ENCODE measurements at places on chromosomes 11 and 22. TPM values are rescaled to one million over a fixed set of nuclear protein-coding genes. Genes with fewer than 3 reads are reported as not detected.

GRCh38 chr11:70265341-70265740 is 5.1 kb upstream of the PPFIA1 start:
- no peak for DNase-seq

Gene SLN
- not detected for total RNA-seq

GRCh38 chr22:49111085-49111484 is 716.6 kb downstream of the BRD1 start:
- no peak for DNase-seq

GRCh38 chr11:9802291-9802861 is 138.5 kb downstream of the SWAP70 start:
- DNase-seq: peak; percentile 87

- no peak for DNase-seq
Measured at GRCh38 chr11:24872651-24873311, 375.9 kb downstream of the LUZP2 start.

DNA sequence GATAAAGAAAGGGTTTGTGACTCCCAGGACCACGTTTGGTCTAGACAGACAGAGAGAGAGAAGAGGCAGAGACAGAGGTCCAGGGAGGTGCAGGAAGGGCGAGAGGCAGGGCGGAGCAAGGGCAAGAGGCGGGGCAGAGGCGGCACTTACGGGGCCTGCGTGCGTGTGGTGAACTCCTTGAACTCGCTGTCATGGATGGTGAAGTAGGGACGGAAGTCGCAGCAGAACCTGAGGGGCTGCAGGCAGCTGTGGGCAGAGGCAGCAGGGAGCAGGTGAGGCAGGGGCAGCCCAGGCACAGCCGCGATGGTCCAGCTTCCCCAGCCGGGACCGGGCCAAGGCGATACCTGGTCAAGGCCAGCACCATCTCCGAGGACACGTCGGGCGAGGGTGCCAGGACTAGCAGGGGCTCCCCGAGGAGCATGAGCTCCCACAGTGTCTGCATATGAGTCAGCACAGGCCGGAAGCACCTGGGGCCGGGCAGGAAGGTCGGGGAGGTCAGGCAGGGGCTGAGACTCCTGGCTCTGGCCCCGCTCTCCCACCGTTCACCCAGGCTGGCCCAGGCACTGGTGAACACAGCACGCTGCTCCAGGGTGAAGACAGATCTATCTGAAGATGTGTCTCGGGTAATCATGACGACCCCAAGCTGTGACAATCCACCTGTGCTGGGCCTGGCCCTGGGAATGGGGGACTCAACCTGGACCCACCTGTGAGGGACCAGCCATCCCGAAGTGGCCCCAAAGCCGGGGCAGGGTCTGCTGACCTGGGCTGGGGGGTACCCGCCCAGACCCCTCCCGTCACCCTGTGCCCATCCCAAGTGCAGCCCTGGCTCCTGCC is 7.2 kb upstream of the PLXNB2 start:
- no peak for DNase-seq

Gene DERL3
- total RNA-seq: 0.26 TPM

GRCh38 chr22:19884954-19885751 is 30.5 kb upstream of the GNB1L start:
- DNase-seq: no peak

DNA sequence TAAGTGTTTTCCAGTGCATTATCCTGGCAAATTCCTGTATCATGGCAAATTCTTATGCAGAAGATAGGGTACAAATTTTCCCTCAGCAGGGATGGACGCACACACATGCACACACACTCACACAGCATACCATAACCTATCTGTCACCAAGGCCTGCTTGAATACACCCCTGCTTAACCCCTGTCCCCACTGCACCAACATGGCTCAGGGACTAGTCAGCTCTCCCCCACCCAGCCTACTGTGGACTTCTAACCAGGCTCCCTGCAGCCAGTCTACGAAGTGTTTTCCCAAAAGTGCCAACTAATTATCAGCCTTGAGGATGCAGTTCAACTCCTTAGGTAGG is 63.1 kb downstream of the RAB30 start:
- peak; percentile 66 for DNase-seq

DNA sequence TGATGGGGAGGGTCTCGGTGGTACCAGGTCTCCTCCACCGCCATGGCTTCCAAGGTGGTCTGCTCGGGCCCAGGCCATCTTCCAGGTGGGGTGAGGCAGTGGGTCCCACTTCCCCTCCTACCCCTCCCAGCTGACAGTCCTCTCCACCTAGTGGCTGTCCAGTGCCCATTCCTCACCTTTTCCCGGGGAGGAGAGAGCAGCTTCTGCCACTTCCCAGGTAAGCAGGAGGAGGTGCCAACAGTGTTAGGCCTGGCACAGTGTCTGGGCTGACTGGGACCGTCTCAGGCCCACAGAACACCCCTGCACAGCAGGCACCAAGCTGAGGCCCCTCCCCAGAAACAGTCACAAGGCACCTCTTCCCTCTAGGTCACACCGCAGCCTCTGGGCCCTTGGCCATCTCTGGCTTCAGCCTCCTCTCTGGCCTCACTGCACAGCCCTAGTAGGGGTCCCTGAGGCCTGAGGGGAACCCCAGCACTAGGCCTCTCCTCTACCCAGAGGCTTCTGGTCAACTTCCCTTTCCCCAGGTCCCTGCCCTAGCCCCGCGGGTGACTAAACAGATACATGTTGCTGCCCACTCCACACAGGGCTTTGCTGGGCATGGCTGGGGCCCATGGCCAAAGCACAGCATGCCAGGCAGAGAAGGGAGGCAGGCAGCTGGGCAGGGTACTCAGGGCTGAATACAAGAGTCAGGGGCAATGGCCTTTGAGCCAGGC is 2.3 kb upstream of the ANKRD13D start:
- no peak for DNase-seq

- no peak for DNase-seq
Measured at GRCh38 chr11:24122291-24122690, 374.6 kb upstream of the LUZP2 start.

- DNase-seq: no peak
Measured at GRCh38 chr22:16824716-16825687, at the start of gene XKR3. TSS of gene XKR3 (minus strand) at chr22:16825411. CDS start at chr22:16808073, 17,338 bp downstream.

Gene F2
- total RNA-seq: 0.38 TPM

- DNase-seq: no peak
Measured at GRCh38 chr22:36986242-36986821, 32.9 kb downstream of the TST start.

- no peak for DNase-seq
Measured at GRCh38 chr22:50269970-50270665, at the start of gene MAPK11. TSS of gene MAPK11 (minus strand) at chr22:50270380. CDS start at chr22:50270292, 88 bp downstream.

- DNase-seq: peak; percentile 44
Measured at GRCh38 chr22:46104881-46105493, 45.3 kb upstream of the PPARA start.

DNA sequence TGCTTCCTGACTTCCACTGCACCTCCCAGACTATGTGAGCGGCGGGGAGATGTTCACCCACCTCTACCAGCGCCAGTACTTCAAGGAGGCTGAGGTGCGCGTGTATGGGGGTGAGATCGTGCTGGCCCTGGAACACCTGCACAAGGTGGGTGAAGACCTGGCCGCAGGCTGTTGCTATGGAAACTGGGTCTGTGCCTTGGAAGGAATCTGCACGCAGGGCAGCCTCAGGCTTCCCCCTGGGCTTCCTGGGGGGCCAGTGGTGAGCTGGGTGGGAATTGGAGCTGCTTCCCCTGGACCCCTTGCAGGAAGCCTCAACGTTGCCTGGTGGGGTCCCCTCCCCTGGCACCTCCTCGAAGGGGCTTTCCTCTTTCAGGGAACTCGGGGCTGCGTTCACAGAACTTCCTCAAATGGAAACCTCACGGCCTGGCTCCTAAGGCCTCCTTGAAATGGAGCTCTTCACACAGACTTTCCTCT is 1.5 kb downstream of the RPS6KA4 start:
- no peak for DNase-seq

Gene ANO9
- 7.4 TPM for total RNA-seq

DNA sequence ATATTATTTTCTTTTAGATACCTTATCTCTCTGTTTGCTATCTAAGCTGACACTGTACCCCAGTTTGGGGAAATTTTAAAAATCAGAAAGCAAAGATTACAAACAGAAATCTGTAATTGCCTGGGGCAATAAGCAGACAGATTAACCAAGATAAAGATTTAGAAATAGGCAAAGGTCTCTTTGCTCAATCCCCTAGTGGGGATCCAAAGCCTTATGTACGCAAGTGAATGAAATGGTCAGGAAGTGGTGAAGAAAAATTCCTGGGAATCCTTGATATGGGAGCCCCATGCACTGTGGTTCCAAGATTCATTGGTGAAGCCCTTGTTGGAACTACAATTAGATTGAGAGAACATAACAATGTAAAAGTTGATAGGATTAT is 139.5 kb upstream of the GUCY1A2 start:
- DNase-seq: no peak

Gene FBLN1
- total RNA-seq: 25.2 TPM

- DNase-seq: peak; percentile 81
Measured at GRCh38 chr22:42313804-42314581, 43.5 kb upstream of the TCF20 start.

DNA sequence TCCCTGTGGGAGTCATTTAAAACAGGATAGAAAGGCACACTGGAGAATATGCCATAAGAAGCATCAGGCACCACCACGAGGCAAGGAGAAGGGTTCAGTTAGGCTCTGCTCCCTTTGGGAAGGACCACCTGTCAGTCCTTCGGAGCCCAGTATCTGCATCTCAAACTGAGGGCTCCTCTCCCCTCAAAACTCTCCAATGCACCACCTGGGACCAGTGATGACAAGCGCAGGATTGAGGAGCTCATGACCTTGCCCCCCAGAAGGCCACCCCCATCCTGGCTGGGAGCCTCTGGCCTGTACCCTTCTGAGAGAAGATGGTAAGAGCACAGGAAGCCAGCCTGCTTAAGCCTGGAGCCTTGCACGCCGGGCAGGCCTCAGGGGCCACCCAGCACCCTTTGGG is 39.4 kb downstream of the OPCML start:
- no peak for DNase-seq

Gene NFAM1
- total RNA-seq: not detected

GRCh38 chr11:71542879-71543777 is 5.1 kb upstream of the KRTAP5-9 start:
- DNase-seq: no peak

Gene KCNK4
- not detected for total RNA-seq

DNA sequence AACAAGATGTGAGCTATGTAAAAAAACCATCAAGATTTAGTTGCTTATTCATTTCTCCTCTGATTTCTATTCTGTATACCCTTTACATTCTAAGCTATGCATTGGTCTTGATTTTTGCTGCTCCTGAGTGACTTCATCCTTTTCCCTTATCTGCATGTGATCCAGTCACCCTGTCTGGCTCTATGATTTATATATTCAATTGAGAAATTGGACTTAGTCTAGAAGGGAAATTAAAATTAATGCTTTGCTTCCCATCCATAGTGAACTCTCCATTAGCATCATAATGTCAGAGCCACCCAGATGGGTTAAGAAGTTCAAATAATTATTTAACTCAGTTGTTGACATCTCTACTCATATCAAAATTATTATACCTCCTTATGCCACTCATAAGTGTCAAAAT is 5.0 kb downstream of the JRKL start:
- no peak for DNase-seq

- DNase-seq: no peak
Measured at GRCh38 chr11:60951904-60952741, at the start of gene SLC15A3. TSS of gene SLC15A3 (minus strand) at chr11:60952176. CDS start at chr11:60951551, 625 bp downstream.

DNA sequence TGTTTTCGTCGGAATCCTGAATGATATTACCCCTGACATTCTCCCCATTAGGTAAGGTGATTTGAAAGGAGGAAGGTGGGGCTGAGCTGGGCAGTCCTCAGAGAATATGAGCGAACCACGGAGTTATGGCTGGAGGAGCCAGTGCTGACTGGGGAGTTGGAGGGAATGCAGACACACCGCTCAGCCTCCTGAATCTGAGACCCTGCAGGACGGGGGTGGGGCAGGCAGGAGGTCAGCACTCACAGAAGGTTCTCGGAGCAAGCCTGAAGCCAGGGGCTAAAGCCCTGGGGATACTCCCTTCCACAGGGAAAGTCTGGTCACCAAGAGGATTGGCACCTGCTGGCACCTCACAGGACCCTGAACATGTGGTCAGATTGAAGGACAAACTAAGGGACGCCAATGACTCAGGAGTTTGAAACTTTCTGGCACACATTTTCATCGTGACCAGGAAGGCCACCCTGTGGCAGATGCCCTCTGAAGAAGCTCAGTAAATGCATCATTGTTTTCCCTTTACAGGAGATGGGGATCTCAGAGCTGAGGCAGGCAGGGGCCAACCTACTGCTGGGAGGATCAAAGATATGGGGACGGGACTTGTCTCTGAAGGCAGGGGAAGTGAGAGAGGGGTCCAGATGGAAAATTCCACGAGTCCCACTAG is 26.9 kb upstream of the FCHSD2 start:
- no peak for DNase-seq

- peak; percentile 90 for DNase-seq
Measured at GRCh38 chr11:123431619-123432018, 1.6 kb downstream of the GRAMD1B start.

Gene PATE2
- total RNA-seq: not detected

DNA sequence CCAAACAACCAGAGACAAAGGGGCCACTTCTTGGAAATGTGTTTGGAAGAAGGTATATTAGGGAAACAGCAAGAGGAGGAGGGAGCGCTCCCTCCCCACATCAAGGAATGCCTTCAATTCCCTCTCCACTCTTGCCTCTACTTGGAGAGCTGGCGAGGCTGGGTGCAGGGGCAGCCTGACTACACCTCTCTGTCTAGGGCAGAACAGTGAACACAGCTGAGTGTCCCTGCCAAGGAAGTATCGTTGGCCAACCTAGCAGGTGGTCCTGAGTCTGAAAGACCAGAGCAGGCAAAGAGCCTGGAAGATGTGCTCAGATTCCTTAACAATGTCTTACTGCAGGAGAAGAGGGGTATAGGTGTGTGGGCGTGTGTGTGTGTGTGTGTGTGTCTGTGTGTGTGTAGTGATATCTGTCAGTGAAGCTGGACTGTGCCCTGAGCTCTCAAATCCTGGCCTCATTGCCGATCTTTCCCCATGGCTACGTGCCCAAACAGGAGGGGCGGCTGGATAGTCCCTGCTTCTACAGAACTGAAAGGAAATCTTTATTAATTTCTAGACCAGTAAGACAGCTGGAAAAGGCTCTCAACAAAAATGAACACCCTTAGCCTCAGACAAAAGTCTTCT is 46.8 kb downstream of the PAMR1 start:
- no peak for DNase-seq

Gene MN1
- 1.3 TPM for total RNA-seq

DNA sequence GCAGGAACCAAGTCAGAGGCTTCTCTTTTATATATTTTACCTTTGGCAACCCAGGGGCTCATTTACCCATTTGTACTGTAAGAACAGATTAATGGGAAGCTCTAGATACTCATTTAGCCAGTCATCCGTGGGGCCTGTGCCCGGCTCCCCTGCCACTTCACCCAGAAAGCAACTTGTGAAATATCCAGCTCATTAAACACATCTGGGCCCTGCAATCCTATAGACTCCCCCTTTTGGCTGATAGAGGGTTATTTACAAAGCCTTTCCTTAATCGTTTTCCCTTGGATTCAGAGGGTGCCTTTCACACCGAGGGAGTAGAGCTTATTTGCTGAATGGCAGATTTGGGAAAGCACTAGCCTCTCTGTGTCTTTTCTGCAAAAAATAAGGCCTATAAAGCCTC is 118.7 kb upstream of the SORL1-AS1 start:
- no peak for DNase-seq

GRCh38 chr11:75275581-75275980 is 35.0 kb downstream of the TPBGL start:
- DNase-seq: no peak

GRCh38 chr11:67276781-67277230 is 10.5 kb downstream of the GRK2 start:
- DNase-seq: no peak

- peak; percentile 8 for DNase-seq
Measured at GRCh38 chr11:81359476-81359875, 1374.2 kb downstream of the FAM181B start.

- DNase-seq: peak; percentile 62
Measured at GRCh38 chr11:94424662-94425061, 23.4 kb upstream of the GPR83 start.

Gene CALCA
- total RNA-seq: not detected

Data from bronchial epithelial cell (primary cell).